ENCODE measurements at places on chromosomes 4 and X. TPM values are rescaled to one million over a fixed set of nuclear protein-coding genes. Genes with fewer than 3 reads are reported as not detected.

Gene FOXO4
- total RNA-seq: 15.3 TPM

Gene TSPAN6
- total RNA-seq: not detected

- no peaks in the 10 kb centered on the region for H3K36me3 ChIP-seq
- H3K27me3 ChIP-seq: no peaks in the 10 kb centered on the region
- no peak for DNase-seq
- no peak overlapping the region for H3K27ac ChIP-seq
Measured at GRCh38 chrX:38293741-38294140, 33.6 kb downstream of the RPGR start.

DNA sequence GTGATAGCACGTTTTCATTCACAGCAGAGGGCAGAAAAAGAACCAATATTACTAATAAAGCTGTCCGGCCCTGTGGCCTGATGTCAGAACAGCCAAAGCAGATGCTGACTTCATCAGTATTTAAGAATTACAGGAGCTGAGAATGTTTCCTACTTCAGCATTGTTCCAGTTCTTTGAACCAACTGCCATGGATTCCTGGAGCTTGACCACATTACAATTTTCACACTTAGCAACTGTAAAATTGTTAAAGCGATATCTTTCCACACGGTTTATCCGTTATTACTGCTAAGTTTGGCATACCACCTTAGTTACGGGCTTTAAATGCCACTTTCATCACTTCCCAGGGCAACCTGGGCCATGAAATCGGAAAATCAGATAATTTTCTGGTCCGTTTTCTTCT, 118.2 kb downstream of the EPHA5 start:
- no peak overlapping the region for H3K27ac ChIP-seq
- DNase-seq: no peak
- H3K4me1 ChIP-seq: no peaks in the 10 kb centered on the region
- H3K36me3 ChIP-seq: no peaks in the 10 kb centered on the region

DNA sequence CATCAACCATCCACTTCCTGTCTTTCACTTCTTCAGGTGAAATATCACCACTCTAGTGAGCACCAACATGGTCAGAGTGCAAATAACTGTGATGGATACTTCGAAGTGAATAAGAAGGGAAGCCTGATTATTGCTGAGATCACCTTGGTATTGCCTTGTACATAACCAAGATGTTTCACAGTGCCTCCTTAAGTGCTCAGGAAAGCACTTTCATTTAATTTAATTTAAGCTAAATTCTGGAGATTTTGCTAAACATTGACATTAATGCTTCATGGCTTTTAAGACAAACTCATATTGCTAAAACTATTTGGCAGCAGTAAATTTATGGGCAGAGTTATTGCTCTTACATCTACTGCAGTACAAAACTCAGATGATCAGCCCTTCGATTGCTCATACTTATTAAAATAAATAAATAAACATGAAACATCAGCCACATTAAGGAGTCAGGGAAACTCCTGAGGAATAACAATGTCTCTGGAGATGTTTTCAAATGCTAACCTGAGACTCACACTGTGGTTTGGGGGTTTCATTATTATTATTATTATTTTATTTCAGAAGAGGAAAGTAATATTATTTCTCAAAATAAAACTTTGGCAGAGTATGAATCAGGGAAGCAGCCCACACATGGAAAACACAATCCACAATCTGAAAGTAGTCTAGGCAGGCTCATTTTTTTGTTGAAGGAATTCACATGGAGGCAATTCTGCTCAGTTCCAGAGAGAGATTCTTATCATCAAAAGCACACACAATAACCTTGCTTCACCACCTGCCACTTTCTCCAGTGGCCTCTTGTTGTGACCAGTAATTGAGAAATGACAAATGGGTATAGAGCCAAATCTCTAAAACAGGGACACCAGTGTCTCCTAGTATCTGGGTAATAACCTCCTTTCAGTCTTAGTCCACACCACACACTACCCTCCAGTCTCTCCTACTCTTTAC, 344.2 kb downstream of the MAPK10 start:
- no peak for DNase-seq
- H3K27me3 ChIP-seq: no peaks in the 10 kb centered on the region
- H3K4me3 ChIP-seq: no peak overlapping the region
- H3K27ac ChIP-seq: no peak overlapping the region
- no peaks in the 10 kb centered on the region for H3K36me3 ChIP-seq
- H3K4me1 ChIP-seq: no peaks in the 10 kb centered on the region

GRCh38 chr4:90357117-90357710, 230.0 kb downstream of the CCSER1 start:
- H3K27ac ChIP-seq: no peak overlapping the region
